ENCODE measurements at places on chromosomes 7 and 10. TPM values are rescaled to one million over a fixed set of nuclear protein-coding genes. Genes with fewer than 3 reads are reported as not detected.

CTAGE8 gene
- total RNA-seq, result not detected

OR6V1 gene
- not detected for total RNA-seq

MKX gene
- total RNA-seq, result under 0.01 TPM

HTR5A gene
- total RNA-seq, result not detected

LRRD1 gene
- total RNA-seq, result not detected

TSC22D4 gene
- 18.7 TPM for total RNA-seq

ITIH5 gene
- total RNA-seq, result 0.33 TPM

RSPH10B2 gene
- total RNA-seq, result 2.1 TPM

NKX1-2 gene
- not detected for total RNA-seq

CFAP58 gene
- 3.4 TPM for total RNA-seq

AKR1C4 gene
- 0.09 TPM for total RNA-seq

ZCCHC24 gene
- total RNA-seq, result 4.8 TPM

CTAGE6 gene
- total RNA-seq, result not detected

DPP6 gene
- total RNA-seq, result not detected

GDF10 gene
- total RNA-seq, result under 0.01 TPM

CCDC172 gene
- total RNA-seq, result not detected

LIPJ gene
- not detected for total RNA-seq

C10orf67 gene
- total RNA-seq, result under 0.01 TPM

TSPAN15 gene
- 86.2 TPM for total RNA-seq

INMT gene
- total RNA-seq, result not detected

HMX3 gene
- not detected for total RNA-seq

UNC5B gene
- total RNA-seq, result 18.8 TPM

SCART1 gene
- 0.60 TPM for total RNA-seq

FAM25G gene
- not detected for total RNA-seq

PON1 gene
- not detected for total RNA-seq

PROSER2 gene
- 4.0 TPM for total RNA-seq

EPHB4 gene
- 442 TPM for total RNA-seq

HOXA3 gene
- total RNA-seq, result 5.4 TPM

MKI67 gene
- 3.4 TPM for total RNA-seq

NEBL gene
- total RNA-seq, result 0.22 TPM

TMEM225B gene
- not detected for total RNA-seq

STEAP2 gene
- total RNA-seq, result 0.52 TPM

ZNF727 gene
- total RNA-seq, result 0.26 TPM

SUN3 gene
- total RNA-seq, result not detected

ARMC10 gene
- total RNA-seq, result 24.7 TPM

SPDYE9 gene
- not detected for total RNA-seq

SLC26A3 gene
- total RNA-seq, result not detected

PDLIM1 gene
- total RNA-seq, result 104 TPM

PRXL2A gene
- total RNA-seq, result 263 TPM

EPHA1 gene
- total RNA-seq, result 0.11 TPM

FAM25C gene
- total RNA-seq, result not detected

SEMA3E gene
- 1.0 TPM for total RNA-seq

SLC16A12 gene
- total RNA-seq, result not detected

PRRT4 gene
- total RNA-seq, result not detected

HGF gene
- 0.33 TPM for total RNA-seq
